ENCODE measurements at places on chromosomes 16 and 17.

DNA sequence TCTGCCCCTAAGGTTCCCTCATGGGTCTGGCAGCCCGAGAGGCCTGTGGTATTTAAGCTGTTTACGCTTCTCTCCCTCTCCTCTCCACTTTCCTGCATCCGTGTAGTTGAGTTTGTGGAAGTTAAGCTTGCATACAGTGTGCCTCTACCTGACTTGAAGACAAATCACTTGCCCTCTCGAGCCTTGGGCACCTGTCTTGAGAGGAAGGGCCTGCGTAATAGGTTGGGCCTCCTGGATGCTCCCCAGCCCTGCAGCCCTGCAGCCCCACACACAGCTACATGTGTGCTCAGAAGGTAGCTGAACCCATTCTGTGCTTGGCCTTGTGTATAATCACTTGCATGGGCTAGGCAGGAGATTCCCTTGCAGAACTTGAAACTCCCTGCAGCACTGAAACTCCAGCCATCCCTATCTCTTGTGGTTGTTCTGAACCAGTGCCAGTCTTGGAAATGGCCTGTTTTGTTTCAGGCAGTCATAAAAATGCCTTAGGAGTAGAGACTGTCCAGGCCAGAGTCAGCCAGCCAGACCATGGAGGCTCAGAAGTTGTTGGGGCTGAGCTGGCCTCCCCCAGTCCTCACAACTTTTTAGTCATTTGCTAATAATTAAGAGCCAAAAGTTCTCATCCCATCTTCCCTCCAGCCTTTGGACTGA lies 134.6 kb downstream of the CLEC16A start:
- DNase-seq, result no peak

GRCh38 chr16:50178491-50178941 lies 25.4 kb downstream of the TENT4B start:
- no peak for DNase-seq

DNA sequence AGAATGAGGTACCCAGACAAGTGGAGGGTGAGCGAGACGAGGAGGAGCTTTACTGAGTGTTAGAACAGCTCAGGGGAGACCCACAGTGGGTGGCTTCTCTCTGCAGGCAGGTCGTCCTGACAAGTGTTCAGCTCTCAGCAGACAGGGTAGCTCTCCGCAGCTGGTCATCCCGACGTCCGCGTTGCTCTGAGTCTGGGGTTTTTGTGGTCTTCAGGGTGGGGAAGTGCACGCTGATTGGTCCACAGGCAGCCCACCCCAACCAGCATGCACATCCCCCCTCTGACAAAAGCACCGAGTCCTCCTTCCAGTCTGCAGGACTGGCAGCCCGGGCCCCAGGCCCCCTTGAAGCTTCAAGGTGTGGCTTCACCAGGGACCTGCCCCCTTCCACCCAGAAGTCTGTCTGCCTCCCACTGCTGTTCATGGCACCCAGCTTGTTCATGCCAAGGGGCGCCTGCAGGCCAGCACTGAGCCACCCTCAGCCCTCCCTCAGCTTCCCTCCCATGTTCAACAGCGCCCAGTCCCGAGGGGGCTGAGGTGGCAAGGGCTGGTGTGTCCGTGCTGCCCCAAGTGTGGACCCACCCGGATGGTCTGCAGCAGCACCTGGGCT lies 19.9 kb upstream of the WDR45B start:
- no peak for DNase-seq

GRCh38 chr16:22814711-22815105 lies 746 bp downstream of the HS3ST2 start:
- DNase-seq, result no peak

DNA sequence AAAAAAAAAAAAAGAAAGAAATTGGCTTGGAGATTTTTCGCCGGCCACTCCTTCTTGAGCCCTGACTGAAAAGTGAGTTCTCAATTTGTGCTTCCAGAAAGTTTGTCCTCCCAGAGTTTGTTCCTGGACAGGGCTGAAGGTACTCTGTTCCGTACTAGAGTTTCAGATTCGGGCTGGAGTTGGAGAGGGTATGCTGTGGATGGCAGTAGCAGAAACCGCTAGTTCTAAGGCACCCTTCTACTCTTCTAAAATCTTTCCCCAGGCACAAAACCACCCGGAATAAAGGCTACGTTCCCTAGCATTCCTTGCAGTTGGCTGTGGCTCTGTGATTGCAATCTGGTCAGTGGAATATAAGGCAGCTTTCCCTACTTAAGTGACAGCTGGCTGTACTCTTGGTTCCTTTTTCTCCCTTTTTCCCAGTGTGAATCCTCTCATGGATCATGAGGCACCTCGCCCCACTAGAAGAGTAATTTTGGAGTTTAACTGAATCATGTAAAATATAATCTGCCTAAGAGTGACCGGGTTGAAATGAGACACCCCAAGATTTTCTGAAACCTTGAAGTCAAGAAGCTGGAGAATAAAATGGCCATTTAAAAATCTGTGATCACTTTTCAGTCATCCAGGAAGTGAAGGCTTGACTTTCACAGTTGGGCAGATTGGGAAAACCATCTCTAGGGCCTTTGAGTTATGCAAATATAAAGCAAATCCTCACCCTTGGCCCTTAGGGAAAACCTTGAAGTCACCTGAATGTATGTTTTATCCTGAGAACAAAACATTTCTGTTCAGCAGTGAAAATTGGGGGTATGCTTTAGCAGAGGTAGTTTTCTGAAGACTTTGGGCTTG lies 901 bp upstream of the HEATR6 start:
- no peak for DNase-seq

- DNase-seq, result no peak
Measured at GRCh38 chr16:52825892-52826291, 226.8 kb downstream of the CHD9NB start.

- DNase-seq, result no peak
Measured at GRCh38 chr16:84785843-84786581, 33.8 kb upstream of the CRISPLD2 start.

DNA sequence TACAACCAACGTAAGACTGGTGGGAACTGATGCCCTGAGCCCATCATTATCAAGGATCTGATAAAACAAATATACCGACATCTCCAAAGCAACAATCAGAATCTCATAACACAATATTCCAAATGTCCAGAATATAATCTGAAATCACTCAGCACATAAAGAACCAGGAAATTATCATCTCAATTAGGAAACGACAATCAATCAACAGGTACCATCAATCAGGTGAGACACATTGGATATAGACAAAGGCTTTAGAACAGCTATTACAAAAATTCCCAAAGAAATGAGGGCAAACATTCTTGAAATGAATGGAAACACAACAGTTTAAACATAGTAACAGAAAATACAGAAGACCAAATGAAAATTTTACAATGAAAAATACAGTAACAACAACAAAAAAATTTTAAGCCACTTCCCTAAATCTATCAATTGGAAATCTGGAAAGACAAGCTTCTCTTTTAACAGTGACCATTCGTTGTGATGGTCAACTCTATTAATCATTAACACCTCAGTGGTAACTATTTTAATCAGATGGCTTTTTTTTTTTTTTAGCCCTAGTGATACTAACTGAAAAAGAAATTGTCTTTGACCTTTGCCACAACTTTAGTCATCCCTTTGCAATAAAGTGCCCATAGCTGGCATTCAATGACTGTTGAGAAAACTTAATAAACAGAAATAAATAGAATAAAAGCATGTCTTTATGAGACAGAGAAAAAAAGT lies 70.4 kb downstream of the USP32 start:
- no peak for DNase-seq

DNA sequence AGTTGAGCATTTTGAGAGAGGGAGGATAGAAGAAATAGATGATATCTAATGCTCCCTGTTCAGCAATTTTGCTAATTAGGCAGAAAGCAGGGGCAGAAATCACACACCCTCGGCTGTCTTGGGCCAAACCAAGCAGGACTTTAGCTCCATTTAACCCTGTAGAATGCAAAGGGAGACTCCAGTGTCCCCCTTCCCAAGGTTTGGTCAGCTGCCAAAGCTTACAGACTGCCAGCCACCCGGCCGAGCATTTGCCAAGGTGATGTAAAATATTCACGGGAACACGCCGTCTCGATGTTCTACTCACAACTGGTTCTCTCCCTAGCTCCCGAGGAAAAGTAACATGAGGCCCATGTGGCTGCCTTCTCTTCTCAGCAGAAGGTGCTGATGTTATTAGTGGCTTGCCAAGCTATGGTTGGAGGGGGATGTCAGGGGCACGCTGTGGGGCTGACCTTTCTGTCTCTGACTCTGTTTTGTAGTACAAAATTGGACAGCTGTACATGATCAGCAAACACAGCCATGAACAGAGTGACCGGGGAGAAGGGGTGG lies 155.3 kb downstream of the PITPNC1 start:
- DNase-seq, result no peak

GRCh38 chr17:28480278-28480677 lies 6.8 kb downstream of the SLC13A2 start:
- no peak for DNase-seq

GRCh38 chr16:57952909-57953308 lies 18.0 kb downstream of the CNGB1 start:
- no peak for DNase-seq

GRCh38 chr17:63800783-63801182 lies 26.4 kb upstream of the PSMC5 start:
- DNase-seq, result no peak

GRCh38 chr16:67063008-67063407 lies 34.1 kb downstream of the CBFB start:
- DNase-seq, result no peak

GRCh38 chr16:49486400-49486799 lies 112.8 kb downstream of the C16orf78 start:
- DNase-seq, result no peak

GRCh38 chr16:15766918-15767317 lies 89.9 kb downstream of the MYH11 start:
- no peak for DNase-seq

DNA sequence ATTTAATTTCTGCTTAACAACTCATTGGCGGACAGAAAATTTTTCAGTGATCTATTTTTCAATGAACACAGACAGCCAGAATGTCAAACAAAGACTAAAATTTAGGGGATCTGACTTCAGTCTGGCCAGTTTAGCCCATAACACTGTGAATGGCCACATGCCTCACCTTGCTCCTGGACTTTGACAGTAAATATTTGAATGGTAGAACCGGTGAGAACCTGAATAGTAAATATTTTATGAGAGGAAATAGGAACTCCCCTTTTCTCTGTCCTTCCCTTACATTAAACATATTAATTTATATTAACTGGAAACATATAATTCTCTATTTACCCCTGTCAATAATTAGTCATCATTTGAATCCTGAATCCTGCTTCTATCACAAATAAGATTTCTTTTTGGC lies 942.1 kb downstream of the KCNJ2 start:
- DNase-seq, result no peak

DNA sequence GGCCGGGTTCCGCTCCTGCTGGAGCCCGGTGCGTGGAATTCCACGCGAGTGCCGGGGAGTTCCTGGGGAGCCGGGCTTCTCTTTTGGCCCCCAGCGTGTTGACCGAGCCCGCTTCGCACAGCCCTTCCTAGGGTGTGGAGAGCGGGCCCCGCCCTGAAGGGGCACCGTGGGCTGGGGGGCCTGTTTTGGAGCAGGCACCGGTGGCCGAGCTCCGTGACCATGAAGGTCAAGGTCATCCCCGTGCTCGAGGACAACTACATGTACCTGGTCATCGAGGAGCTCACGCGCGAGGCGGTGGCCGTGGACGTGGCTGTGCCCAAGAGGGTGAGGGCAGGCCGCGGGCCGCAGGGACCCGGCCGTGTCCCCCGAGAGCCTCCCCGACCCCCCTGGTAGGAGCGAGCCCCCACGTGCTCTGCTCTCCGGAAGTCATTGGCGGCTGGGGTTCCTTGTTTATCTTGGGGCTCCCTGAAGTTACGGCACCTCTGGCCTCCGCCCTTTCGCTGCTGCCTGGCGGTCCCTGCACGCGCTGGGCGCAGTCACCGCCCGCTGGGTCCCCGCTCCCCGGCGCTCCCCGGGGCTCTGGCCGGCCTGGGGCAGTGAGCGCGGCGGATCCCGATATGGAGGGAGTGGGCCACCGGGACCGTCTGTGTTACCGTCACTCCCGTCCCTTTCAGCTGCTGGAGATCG lies 528 bp downstream of the HAGHL start:
- no peak for DNase-seq

DNA sequence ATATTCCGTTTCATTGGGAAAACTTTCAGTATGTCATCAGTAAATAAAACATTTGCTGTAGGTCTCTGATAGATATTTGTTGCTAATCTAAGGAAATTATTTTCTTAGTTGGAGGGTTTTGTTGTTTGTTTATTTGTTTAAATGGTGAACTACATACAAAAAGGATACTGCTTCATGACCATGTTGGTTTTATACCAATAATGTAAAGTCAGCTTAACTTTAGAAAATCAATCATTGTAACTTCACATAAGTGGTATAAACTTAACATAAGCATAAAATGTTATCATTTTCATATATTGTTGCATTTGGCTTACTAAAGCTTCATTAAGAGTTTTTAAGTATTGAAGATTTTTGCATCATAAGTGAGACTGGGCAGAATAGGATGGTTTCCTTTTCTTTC lies 57.9 kb downstream of the NSRP1 start:
- no peak for DNase-seq

DNA sequence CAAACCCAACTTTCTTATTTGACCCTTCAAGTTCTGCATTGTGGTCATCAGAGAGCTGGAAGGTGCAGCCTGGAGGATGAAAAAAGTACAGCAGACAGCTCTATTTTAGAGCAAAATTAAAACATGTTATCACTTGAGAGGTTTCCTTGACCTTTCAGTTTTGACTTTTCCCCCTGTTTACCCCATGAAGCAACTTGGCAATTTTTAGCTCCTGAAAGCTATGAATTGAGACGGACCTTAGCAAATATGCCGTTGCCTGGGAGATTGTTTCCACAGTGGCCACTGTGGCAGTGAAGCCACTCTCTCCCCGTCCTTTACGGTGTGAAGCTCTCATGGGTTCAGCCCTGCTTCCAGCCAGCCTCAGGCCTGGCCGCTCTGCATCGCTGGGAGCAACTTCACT lies 398.6 kb downstream of the CPPED1 start:
- no peak for DNase-seq

GRCh38 chr16:55184052-55184451 lies 140.0 kb upstream of the IRX6 start:
- no peak for DNase-seq

- DNase-seq, result peak; percentile 29
Measured at GRCh38 chr16:48054881-48055601, 100.8 kb downstream of the ABCC12 start.

All from right renal cortex interstitium (tissue), 3 donors.